ENCODE measurements at places on chromosomes 1 and 21. TPM values are rescaled to one million over a fixed set of nuclear protein-coding genes. Genes with fewer than 3 reads are reported as not detected.

CCDC181 gene
- polyA plus RNA-seq = 0.79 TPM

OSBPL9 gene
- polyA plus RNA-seq = 59.5 TPM

CYP4A22 gene
- polyA plus RNA-seq = 7.3 TPM

IVL gene
- polyA plus RNA-seq = not detected

SPATA6 gene
- 4.3 TPM for polyA plus RNA-seq

TTC22 gene
- 9.0 TPM for polyA plus RNA-seq

MCOLN2 gene
- polyA plus RNA-seq = 1.2 TPM

ALX3 gene
- 0.36 TPM for polyA plus RNA-seq

SPRTN gene
- polyA plus RNA-seq = 7.5 TPM

DNA sequence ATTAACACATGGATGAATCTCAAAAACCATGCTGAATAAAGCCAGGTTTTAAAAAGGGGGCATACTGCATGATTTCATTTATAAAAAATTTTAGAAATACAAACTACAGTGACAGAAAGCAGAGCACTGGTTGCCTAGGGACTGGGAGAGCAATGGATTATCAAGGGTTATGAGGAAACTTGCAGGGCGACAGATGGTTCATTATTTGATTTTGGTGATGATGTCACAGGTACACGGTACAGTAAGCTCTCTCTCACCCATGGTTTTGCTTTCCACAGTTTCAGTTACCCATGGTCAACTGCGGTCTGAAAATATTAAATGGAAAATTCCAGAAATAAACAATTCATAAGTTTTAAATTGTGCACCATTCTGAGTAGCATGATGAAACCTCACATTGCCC lies 14.1 kb downstream of the VAMP4 start:
- DNase-seq = no peak

DNA sequence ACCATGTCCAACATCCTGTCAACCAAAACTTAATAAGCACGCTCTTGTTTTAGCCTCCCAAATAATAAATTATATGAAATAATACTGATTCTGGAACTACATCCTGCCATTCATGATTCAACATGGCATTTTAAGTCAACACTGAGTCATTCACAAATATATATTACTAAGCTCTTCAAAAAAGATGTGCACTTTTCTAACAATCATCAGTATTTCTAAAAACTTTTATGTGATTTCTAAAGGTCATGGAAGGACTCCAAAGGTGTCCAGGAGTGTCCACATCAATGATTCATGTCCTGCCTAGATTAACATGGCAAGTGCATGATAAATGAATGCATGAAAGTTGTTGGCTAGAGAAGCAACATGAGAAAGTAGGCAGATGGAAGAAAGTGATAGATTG lies 51.6 kb downstream of the NEGR1 start:
- DNase-seq = no peak

DNA sequence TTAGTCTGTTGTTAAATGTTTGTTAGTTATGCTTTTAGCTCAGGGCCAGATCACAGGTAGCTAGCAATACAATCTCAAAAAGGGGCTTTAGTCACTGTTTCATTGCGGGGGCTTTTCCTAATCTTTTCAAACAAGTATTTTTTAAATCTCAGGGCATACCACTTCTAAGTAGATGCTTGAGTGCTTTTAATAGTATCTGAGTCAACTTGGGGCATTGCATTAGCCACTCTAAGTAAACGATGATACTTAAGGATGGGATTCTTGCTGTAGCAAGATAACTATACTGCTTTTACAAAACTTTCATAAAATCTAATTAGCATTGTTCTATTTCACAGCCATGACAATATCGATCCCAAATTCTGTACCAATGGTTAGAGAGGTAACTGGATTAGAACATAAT lies 11.6 kb downstream of the CDC42BPA start:
- no peak for DNase-seq

DNA sequence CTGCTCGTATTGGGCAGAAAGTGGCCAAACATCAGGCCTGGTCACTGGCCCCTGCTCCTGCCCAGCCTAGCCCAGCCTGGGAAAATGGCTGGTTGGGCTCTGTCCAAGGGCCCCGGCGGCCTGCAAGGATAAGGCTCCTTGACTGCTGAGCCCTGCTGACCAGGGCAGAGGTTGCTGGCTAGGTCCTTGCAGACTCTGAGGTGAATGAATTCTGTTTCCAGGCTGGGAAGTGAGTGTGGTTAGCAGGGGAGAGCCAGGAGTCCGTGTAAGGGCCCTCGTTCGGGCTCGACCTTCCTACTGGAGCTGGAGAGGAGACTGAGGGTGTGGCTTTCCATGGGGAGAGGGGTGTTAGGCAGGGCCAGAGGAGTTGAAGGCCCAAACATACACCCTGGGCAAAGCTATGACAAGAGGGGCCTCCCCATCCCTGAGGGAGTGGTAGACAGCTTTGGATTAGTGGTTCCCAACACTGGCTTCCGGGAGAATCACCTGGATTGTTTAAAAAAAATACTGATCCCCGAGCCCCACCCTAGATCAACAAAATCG lies 20.6 kb downstream of the CSF1 start:
- peak; percentile 72 for DNase-seq

- no peak for DNase-seq
Measured at GRCh38 chr1:69459244-69459643, 108.5 kb upstream of the LRRC7 start.

GRCh38 chr1:53187401-53187800 lies 9.2 kb upstream of the CPT2 start:
- DNase-seq = no peak
